Lung (tissue), 17 donors: ENCODE measurements at places on chromosomes 3 and 15. TPM values are rescaled to one million over a fixed set of nuclear protein-coding genes. Genes with fewer than 3 reads are reported as not detected.
A peak's percentile ranks its signal among the peaks of the same experiment; 100 is the strongest.

DNA sequence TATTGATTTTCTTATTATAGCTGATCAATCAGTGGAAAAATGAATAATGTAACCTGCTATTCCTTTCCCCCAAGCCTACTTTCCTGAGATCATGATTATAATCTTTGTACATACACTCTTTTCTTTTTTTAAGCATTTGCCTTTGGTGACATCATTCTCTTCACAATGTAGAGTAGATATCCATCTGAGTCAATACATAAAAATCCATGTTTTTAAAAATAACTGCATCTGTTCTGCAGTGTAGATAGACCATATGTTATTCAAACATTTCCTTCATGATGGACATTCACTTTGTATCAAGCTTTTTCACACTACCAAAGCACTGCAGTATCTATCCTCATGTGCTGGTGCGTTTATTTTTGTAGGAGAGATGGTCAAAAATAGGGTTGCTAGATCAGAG is 211.1 kb downstream of the PTPRG start:
- no peaks in the 10 kb centered on the region for H3K27me3 ChIP-seq
- H3K4me1 ChIP-seq, result peaks cover 5% of the 10 kb centered on the region
- H3K36me3 ChIP-seq, result no peaks in the 10 kb centered on the region
- no peak for DNase-seq

DNA sequence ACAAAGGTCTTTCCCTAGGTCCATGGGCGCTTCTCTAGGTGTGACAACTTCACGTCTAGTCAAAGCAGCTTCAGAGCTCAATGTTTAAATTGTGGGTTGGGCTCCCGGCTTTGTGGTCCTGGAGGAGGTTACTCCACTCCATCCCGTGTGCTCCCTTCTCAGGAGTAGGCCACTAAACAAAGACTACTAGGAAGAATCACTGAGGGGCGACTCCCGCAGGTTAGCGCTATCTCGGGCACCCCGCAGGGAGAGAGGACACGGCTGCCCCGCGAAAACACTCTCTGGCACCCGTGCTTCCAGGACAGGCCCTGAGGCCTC is 500 bp downstream of the PARP6 start:
- peaks cover 10% of the 10 kb centered on the region for H3K4me1 ChIP-seq
- peaks cover 6% of the 10 kb centered on the region for H3K36me3 ChIP-seq
- H3K27me3 ChIP-seq, result no peaks in the 10 kb centered on the region
- peak overlapping the region; percentile 92 for H3K27ac ChIP-seq
- H3K4me3 ChIP-seq, result peak overlapping the region; percentile 84

GRCh38 chr15:41490355-41490754 is 3.3 kb upstream of the ITPKA start:
- no peaks in the 10 kb centered on the region for H3K4me1 ChIP-seq
- DNase-seq, result no peak
- H3K27me3 ChIP-seq, result no peaks in the 10 kb centered on the region
- no peak overlapping the region for H3K4me3 ChIP-seq

GOLGA6L4 gene
- polyA plus RNA-seq, result 10.0 TPM

RAB27A gene
- polyA plus RNA-seq, result 24.4 TPM

CACNA1D gene
- polyA plus RNA-seq, result 9.3 TPM

DNA sequence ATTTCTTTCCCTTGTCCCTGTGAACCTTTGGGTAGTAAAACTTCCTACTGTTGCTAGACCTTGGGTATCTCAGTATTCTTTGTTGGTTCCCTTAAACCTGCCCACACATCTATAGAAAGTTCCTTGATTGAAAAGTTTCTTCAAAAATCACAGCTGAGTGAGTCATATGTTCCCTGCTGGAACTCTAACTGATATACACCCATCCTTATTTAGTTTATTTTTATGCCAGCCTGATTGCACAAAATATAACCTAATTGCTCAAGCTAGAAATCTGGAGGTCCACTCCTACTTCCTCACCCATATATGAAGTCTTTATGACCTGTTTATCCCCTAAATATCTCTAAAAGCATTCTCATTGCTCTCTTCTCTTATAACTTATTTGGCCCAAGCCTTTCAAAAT is 13.7 kb upstream of the GJD2 start:
- H3K36me3 ChIP-seq, result no peaks in the 10 kb centered on the region
- no peak overlapping the region for H3K27ac ChIP-seq
- no peak for DNase-seq
- H3K4me3 ChIP-seq, result no peak overlapping the region
- H3K27me3 ChIP-seq, result no peaks in the 10 kb centered on the region

TRANK1 gene
- 4.3 TPM for polyA plus RNA-seq

DNA sequence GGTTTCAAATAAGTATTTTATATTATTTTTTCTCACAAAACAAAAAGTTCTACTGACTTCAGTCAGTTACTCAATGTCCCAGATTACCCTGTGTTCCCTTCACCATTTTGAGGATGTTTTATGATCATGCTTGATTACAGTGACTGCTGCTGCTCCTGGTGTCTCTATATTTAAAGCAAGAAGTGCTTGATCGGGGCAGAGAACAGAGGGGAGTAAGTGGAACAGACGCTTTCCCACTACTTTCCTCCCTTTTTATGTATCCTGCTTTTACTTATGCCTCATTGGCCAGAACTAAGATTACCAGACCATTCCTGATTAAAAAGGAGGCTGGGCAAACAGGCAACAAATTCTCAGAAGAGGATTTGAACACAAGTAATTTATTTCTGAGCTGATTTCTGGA is 612.1 kb downstream of the VGLL3 start:
- no peaks in the 10 kb centered on the region for H3K27me3 ChIP-seq
- H3K36me3 ChIP-seq, result no peaks in the 10 kb centered on the region
- H3K4me3 ChIP-seq, result no peak overlapping the region
- no peak for DNase-seq

GRCh38 chr3:32643354-32643753 is 41.6 kb upstream of the CNOT10 start:
- H3K27me3 ChIP-seq, result no peaks in the 10 kb centered on the region
- H3K4me3 ChIP-seq, result no peak overlapping the region
- no peaks in the 10 kb centered on the region for H3K4me1 ChIP-seq
- H3K36me3 ChIP-seq, result no peaks in the 10 kb centered on the region

CSPG5 gene
- polyA plus RNA-seq, result 11.2 TPM

DNA sequence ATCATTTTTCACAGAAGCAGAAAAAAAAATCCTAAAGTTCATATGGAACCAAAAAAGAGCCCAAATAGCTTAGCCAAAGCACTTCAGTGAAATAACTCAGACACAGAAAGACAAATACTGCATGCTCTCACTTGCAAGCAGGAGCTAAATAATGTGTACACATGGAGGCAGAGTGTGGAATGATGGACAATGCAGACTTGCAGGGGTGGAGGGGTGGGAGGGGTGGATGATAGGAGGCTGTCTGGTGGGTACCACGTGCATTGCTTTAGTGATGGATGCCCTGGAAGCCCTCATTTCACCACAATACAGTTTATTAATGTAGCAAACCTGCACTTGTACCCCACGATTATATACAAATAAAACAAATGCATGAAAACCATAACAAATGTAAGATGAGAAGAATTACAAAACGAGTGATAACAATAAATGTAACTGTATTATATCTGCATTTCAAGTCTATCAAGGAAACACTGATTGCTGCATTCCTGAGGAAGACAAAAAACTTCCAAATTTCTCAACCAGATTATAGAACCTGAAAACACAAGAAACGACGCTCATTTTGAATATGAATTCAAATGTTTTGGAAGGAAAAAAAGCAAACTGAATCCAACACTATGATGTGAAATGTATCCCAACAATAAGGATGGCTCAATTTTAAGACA is 96.5 kb downstream of the DLG1 start:
- H3K27me3 ChIP-seq, result no peaks in the 10 kb centered on the region
- H3K4me3 ChIP-seq, result no peak overlapping the region
- H3K27ac ChIP-seq, result no peak overlapping the region
- DNase-seq, result no peak
- peaks cover 4% of the 10 kb centered on the region for H3K4me1 ChIP-seq
- H3K36me3 ChIP-seq, result no peaks in the 10 kb centered on the region

DNA sequence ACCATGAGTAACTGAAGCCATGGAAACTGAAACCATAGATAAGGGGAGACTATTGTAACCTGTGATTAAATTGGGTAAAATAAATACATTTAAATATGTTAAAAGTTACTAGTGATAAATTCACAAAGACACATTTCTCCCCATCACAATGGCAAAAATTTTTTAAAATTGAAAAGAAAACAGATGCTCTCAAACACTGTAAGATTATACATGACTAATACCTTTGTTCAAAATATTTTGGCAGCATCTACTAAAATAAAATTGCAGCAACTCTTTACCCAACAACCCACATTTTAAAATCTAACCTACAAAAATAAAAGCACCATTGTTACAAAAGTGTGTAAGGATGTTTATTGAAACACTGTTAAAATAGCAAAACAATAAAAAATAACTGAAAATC is 93.3 kb downstream of the CLASP2 start:
- DNase-seq, result no peak
- peaks cover 2% of the 10 kb centered on the region for H3K36me3 ChIP-seq
- no peaks in the 10 kb centered on the region for H3K4me1 ChIP-seq
- H3K27ac ChIP-seq, result no peak overlapping the region
- H3K4me3 ChIP-seq, result no peak overlapping the region

GRCh38 chr3:27310688-27311087 is 58.5 kb downstream of the NEK10 start:
- DNase-seq, result no peak
- H3K4me3 ChIP-seq, result no peak overlapping the region
- no peaks in the 10 kb centered on the region for H3K4me1 ChIP-seq
- no peaks in the 10 kb centered on the region for H3K36me3 ChIP-seq

GRCh38 chr3:186971578-186971977 is 41.3 kb downstream of the ST6GAL1 start:
- H3K36me3 ChIP-seq, result no peaks in the 10 kb centered on the region
- H3K27me3 ChIP-seq, result no peaks in the 10 kb centered on the region
- peak overlapping the region; percentile 37 for H3K27ac ChIP-seq
- DNase-seq, result no peak

GRCh38 chr3:107265526-107265925 is 111.7 kb upstream of the CCDC54 start:
- no peak for DNase-seq
- H3K4me3 ChIP-seq, result no peak overlapping the region
- no peaks in the 10 kb centered on the region for H3K27me3 ChIP-seq
- H3K4me1 ChIP-seq, result no peaks in the 10 kb centered on the region

DNA sequence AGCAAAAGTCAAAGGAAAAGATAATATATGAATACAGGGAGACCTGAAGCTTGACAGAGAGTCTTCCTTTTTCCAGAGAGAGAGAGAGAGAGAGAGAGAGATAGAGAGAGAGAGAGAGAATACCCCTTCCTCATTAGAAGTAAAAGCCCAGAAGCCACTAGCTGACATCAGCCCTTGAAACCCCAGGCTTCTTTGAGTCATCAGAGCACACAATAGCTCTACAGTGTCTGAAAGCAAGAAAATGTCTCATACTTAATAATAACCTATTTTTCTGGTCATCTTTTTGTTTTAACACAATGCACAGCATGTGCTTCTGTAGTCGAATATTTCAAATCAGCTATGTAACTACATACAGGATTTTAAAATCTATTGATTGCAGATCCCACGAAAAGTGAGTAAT is 109.2 kb upstream of the NANOGP8 start:
- no peak overlapping the region for H3K27ac ChIP-seq
- H3K27me3 ChIP-seq, result no peaks in the 10 kb centered on the region
- DNase-seq, result no peak

- DNase-seq, result peak; percentile 31
- H3K4me1 ChIP-seq, result peaks cover 7% of the 10 kb centered on the region
- peak overlapping the region; percentile 60 for H3K4me3 ChIP-seq
- peak overlapping the region; percentile 99 for H3K27ac ChIP-seq
Measured at GRCh38 chr15:59371458-59372351, 966 bp downstream of the MYO1E start.

PLSCR5 gene
- not detected for polyA plus RNA-seq

GOLGA8T gene
- not detected for polyA plus RNA-seq

DNA sequence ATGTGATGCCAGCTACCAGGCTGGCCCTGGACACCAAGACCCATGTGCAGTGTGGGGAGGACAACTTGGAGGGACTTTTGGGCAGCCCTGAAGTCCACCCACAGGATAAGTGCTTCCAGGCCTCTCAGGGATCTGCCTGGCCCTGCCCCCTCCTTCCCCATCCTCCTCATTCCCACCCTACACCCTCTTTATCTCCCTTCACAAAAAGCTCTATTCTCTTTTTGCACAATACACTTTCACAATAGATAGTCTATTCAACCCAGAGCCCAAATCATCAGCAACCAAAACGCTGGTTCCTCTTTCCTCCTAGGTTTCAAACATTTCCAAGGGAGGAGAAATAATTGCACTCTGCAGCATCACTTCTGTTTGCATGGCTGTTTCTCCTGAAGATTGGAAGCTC is 7.8 kb upstream of the ZNF710 start:
- H3K36me3 ChIP-seq, result no peaks in the 10 kb centered on the region
- no peaks in the 10 kb centered on the region for H3K4me1 ChIP-seq
- no peak overlapping the region for H3K27ac ChIP-seq
- no peak for DNase-seq
- no peak overlapping the region for H3K4me3 ChIP-seq
- H3K27me3 ChIP-seq, result no peaks in the 10 kb centered on the region

GRM2 gene
- polyA plus RNA-seq, result 0.24 TPM

UROC1 gene
- polyA plus RNA-seq, result 0.08 TPM

CXCR6 gene
- polyA plus RNA-seq, result 1.0 TPM

IL16 gene
- polyA plus RNA-seq, result 18.8 TPM

- H3K36me3 ChIP-seq, result no peaks in the 10 kb centered on the region
- no peaks in the 10 kb centered on the region for H3K4me1 ChIP-seq
- DNase-seq, result no peak
- no peak overlapping the region for H3K4me3 ChIP-seq
Measured at GRCh38 chr3:126419886-126420786, 25.4 kb downstream of the CFAP100 start.

GRCh38 chr3:105359098-105359762 is 7.5 kb upstream of the ALCAM start:
- no peak for DNase-seq
- no peak overlapping the region for H3K27ac ChIP-seq
- H3K4me1 ChIP-seq, result no peaks in the 10 kb centered on the region
- no peaks in the 10 kb centered on the region for H3K36me3 ChIP-seq

- DNase-seq, result no peak
- H3K27me3 ChIP-seq, result no peaks in the 10 kb centered on the region
- H3K4me1 ChIP-seq, result no peaks in the 10 kb centered on the region
- H3K36me3 ChIP-seq, result no peaks in the 10 kb centered on the region
Measured at GRCh38 chr3:160960568-160960967, 144.6 kb downstream of the B3GALNT1 start.

RETNLB gene
- polyA plus RNA-seq, result not detected

GRCh38 chr3:33940736-33941135 is 142.3 kb downstream of the PDCD6IP start:
- H3K36me3 ChIP-seq, result no peaks in the 10 kb centered on the region
- no peak overlapping the region for H3K4me3 ChIP-seq
- no peak overlapping the region for H3K27ac ChIP-seq
- no peaks in the 10 kb centered on the region for H3K27me3 ChIP-seq
- peaks cover 4% of the 10 kb centered on the region for H3K4me1 ChIP-seq
- DNase-seq, result no peak

ADCY5 gene
- 1.2 TPM for polyA plus RNA-seq

GRCh38 chr3:4043867-4044575 is 244.8 kb downstream of the LRRN1 start:
- no peaks in the 10 kb centered on the region for H3K4me1 ChIP-seq
- no peak for DNase-seq
- no peaks in the 10 kb centered on the region for H3K36me3 ChIP-seq
- H3K27me3 ChIP-seq, result no peaks in the 10 kb centered on the region
- no peak overlapping the region for H3K4me3 ChIP-seq

IQCF5 gene
- not detected for polyA plus RNA-seq
